ENCODE measurements at places on chromosomes 2 and 18. TPM values are rescaled to one million over a fixed set of nuclear protein-coding genes. Genes with fewer than 3 reads are reported as not detected.

The CXCR2 gene
- not detected for total RNA-seq

The SERPINB11 gene
- not detected for total RNA-seq

The COLEC12 gene
- 0.29 TPM for total RNA-seq

The RSAD2 gene
- total RNA-seq = not detected

The ITGB6 gene
- total RNA-seq = not detected

The REG1A gene
- total RNA-seq = not detected

The RETREG2 gene
- total RNA-seq = 78.7 TPM

The UBE2F gene
- total RNA-seq = 155 TPM
